ENCODE measurements at places on chromosomes 5 and 9. TPM values are rescaled to one million over a fixed set of nuclear protein-coding genes. Genes with fewer than 3 reads are reported as not detected.
A peak's percentile ranks its signal among the peaks of the same experiment; 100 is the strongest.

DNA sequence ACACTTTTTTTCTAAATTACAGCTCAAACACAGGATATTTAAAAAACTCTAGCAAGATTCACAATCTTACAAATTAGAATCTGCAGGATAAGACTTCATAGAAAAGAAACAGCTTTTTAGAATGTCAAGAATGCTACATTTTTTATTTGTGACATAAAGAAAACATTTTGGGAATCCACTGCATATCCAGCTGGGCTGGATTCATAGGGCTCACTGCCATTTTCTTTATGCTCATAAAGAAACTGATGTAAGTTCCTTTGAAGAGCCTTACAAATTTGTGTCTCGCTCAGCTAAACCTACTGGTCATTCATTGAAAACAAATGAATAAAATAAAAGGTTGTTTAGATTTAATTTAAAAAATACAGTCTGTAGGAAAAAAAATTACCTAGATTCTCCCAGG, 332.3 kb downstream of the TRPM3 start:
- DNase-seq: no peak

The IRX4 gene
- 0.29 TPM for polyA plus RNA-seq

- no peak for DNase-seq
Measured at GRCh38 chr5:170315154-170315553, 17.6 kb upstream of the LCP2 start.

The LCN15 gene
- polyA plus RNA-seq: 0.04 TPM

The PCDHA1 gene
- polyA plus RNA-seq: not detected

DNA sequence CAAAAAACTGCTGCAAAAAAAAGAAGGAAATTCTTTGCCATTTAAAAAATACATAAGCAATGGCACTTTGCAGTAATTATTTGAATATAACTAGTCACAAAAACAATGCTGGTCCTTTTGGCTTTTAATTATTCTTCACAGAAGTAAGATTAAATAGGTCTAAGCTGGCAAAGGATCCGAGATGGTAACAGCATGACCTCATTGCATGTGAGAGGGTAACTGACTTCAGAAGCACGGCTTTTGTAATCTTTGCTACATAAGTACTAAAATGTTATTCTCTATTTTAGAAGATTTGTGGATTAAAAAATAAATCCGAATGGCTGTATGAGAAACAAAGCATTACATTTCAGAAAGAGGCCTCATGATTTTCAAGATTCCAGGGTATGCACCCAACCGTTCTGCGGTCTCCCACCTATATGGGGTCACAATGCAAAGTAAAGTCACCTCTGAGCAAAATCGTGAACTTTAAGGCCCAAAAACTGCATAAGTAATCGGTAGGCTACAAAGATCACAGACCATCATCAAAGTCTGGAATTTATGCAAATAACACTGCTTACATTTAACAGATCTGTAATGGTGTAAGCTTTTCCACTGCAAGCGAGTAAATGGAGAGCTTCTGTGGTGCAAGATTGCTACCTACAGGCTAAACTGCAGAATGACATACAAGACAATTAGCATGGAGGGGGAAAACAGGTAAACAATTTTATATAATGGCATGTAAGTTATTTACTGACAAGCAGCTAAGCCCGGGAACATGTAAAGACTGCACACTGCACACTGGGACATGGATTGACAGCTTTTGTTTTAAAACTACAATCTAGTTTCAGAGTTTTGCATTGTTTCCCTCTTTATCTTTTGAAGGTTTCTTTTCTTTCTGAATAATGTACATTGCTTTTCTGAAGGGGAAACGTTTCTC, 231.6 kb downstream of the SLF1 start:
- peak; percentile 49 for DNase-seq

DNA sequence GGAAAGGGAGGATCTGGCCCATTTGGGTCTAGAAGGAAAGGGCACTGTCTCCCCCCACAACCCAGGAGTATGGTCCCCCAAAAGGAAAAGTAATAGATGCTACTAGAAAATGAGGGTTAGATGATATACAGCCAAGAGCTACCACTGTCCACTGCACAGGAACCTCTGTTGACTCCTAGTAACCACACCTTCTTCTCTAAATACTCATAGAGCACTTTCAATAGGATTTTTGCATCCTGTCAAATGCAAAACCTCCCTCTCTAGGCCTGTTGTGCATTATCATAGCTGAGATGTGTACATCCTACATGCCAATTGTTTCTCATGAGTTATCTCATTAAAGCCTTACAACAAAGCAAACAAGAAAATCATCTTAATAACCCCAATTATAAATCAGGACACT, 66.8 kb downstream of the THBS4 start:
- no peak for DNase-seq

DNA sequence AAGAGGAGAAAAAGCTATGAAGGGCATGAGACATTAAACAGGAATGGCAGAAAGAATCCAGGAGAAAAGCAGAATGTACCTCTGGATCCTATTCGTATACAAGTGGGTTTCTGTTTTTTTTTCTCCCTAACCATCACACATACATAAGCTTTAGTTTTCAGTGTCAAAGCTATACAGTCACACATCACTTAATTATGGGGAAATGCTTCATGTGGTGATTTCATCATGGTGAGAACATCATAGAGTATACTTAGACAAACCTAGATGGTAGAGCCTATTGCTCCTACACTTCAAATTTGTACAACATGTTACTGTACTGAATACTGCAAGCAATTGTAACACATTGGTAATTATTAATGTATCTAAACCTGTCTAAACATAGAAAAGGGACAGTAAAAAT, 290.6 kb downstream of the AOPEP start:
- no peak for DNase-seq

The HNRNPA0 gene
- 65.1 TPM for polyA plus RNA-seq

The PAX5 gene
- 0.21 TPM for polyA plus RNA-seq

- no peak for DNase-seq
Measured at GRCh38 chr9:77177894-77178794, 810 bp downstream of the VPS13A start.

GRCh38 chr9:89413963-89414638, 83.8 kb downstream of the SEMA4D start:
- DNase-seq: no peak

- DNase-seq: no peak
Measured at GRCh38 chr9:72929542-72929941, 23.3 kb downstream of the ALDH1A1 start.

DNA sequence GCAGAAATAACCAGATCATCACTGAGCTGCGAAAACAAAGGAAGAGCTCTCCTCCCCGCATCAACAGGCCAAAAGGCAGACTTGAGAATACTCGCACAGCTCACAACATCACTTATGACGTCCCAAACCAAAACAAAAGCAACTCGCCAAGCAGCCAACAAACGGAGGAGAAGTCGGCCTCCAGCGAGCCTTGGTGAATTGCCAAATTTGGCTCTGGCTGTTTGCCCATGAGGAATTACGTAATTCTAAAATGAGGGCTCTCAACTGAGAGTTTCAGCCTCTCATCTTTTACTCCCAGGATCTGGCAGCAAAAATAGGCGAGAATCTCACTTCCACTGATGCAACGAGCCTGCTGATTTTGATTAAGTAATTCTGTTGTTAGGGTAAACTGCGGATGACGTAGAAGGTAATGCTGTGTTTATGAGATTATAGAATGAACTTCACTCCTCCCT, 51.7 kb upstream of the SEMA6A start:
- peak; percentile 59 for DNase-seq

- no peak for DNase-seq
Measured at GRCh38 chr9:107118863-107119624, 164.0 kb upstream of the RAD23B start.

- DNase-seq: no peak
Measured at GRCh38 chr5:13740471-13740870, 204.0 kb downstream of the DNAH5 start.

DNA sequence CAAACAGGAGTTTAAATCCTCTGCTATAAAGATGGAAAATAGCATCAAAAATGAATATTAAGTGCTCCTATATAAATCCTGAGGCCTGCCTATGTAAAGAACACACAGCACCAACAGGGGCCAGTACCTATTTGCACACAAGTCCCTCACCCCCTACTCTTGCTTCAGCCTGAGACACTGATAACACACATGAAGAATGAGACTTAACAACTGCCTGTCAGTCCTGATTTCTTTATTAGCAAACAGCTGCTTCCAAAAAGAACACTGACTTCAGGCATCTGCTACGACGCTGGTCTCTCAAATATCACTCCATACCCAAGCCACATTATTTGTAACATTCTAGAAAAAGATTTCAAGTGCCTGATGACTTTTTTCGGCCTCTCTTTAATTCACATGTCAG, 55.5 kb downstream of the MYO10 start:
- DNase-seq: no peak

GRCh38 chr9:19239955-19240354, 9.5 kb downstream of the DENND4C start:
- DNase-seq: no peak

DNA sequence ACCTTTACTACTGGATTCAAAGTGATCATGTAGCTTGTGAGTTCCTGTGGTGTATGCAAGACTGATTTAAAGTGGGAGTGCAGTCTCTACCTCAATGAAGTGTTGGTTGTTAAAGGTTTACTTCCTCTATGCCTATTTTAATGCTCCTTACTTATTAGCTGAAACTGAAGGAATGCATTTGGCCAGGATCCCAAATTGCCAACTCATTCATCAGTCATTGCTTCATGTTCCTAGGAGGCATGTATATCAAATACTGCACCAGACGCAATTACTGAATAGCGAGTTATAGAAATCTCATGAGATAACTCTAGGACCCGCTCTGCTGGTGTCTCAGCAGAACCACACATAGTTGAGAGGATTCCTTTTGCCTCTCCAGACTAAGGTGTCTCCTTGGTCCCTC, 143.0 kb upstream of the RPS23 start:
- no peak for DNase-seq

The MUSK gene
- polyA plus RNA-seq: not detected

The MCCC2 gene
- 64.2 TPM for polyA plus RNA-seq

DNA sequence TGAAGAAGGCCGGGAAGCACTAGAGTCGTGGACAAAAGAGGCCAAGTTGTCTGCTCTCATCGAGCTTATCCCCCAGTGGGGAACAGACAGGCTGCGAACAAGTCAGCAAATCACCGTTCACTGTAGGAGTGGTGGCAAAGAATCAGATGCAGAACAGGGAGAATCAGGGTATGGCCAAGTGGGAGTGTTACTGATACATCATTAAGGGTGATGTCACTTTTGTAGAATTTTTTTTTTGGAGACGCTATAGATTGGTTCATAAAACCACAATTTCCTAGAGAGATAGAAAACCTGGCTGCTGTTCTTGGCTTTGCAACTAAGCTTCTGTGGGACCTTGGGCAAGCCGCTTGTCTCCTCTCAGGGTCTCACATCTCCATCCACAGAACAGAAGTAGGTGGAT, 21.3 kb downstream of the SPRY4 start:
- no peak for DNase-seq

The NMUR2 gene
- 0.15 TPM for polyA plus RNA-seq

DNA sequence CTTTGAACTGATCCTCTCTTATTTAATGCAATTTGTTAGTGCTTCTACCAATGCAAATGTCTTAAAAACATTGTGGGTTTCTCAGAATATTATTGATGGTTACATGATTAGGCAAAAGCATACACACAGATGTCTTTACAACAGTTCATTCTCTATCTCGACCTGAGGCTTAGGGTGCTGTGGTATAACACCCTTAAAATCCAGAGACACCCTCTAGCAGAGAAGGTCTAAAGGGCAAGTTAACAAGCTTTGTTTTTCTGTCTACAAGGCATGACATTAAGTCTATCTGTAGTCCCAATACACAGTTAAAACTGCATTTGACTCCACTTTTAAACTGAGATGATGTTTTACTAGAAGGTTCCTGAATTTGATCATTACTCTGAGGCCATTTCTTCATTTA, 518.7 kb upstream of the MEF2C start:
- no peak for DNase-seq

- no peak for DNase-seq
Measured at GRCh38 chr5:61018062-61018461, 73.1 kb downstream of the NDUFAF2 start.

GRCh38 chr5:173719731-173720082, 103.3 kb upstream of the BOD1 start:
- DNase-seq: no peak

- DNase-seq: no peak
Measured at GRCh38 chr9:22356985-22357384, 89.6 kb upstream of the DMRTA1 start.

- no peak for DNase-seq
Measured at GRCh38 chr9:114738581-114739316, 56.8 kb upstream of the TEX48 start.

The PTPRD gene
- 92.4 TPM for polyA plus RNA-seq

DNA sequence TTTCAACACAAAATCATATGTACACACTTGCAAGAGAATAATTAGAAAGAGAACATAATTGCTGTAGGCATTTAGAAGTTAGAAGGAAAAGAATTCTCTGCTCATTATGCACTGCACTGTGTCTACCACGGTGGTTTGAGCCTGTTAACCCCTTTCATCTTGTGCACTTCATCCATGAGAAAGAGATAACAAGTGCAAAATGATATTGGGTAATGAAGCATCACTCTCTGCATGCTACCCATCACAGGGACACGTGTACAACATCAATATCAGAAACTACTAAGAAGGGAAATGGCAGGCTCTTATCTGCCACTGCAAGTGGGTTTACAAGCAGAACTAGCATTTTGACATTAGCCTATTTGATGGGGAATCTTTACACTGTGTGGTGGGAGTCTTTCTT, 202.6 kb downstream of the CDH12 start:
- DNase-seq: no peak

GRCh38 chr5:28707706-28708105, 1669.3 kb upstream of the CDH9 start:
- no peak for DNase-seq

GRCh38 chr9:129280236-129280622, 102.2 kb upstream of the IER5L start:
- no peak for DNase-seq

The CLK4 gene
- 67.2 TPM for polyA plus RNA-seq

DNA sequence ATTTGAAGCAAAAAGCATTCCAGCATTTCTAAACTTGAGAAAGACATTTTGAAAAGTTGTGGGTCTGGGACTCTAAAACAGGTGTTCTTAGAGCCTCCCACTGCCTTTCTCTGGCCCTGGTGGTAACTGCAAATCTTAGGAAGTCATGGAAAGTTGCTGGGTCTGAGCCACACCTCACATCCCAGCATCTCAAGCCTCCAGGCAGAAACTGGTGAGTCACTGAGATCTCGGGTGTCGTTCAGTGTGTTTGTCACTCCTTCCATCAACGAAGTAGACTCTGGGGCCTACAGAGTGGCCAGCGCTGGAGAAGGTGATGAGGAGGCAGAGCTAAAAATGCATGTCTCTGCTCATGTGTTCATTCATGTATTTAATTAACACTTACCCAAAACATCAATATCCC, 59.6 kb upstream of the C5orf58 start:
- DNase-seq: no peak

The IL13 gene
- not detected for polyA plus RNA-seq
